Activated B cell treated with CpG ODN at 0.5 μM for 24 hours (primary cell): ENCODE measurements at places on chromosomes 12 and 14. TPM values are rescaled to one million over a fixed set of nuclear protein-coding genes. Genes with fewer than 3 reads are reported as not detected.

DNA sequence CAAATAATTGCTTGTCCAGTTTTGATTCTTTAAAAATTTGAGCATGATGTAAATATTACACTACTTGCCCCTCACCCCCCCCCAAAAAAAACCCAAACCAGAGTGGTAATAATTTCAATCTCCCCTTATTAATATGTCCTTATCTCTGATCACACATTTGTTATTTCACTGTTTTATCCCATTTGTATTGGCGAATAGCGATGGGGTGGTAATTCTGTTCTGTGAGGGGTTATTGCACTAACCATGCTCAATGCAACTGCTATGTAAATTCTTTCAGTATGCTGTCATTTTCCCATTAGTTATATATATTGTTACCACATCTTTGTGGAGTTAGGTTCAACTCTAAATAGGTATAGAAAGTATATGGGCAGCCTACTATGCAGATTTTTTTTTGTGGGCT, 1.1 kb downstream of the RIMKLB start:
- no peak for DNase-seq

GRCh38 chr12:110684312-110684836, 4.5 kb downstream of the HVCN1 start:
- no peak for DNase-seq

GRCh38 chr12:32864731-32865130, 31.8 kb downstream of the PKP2 start:
- no peak for DNase-seq

RPGRIP1 gene
- not detected in 2 replicates for total RNA-seq

GRCh38 chr14:104037074-104037473, 48.4 kb upstream of the ASPG start:
- DNase-seq: no peak

DNA sequence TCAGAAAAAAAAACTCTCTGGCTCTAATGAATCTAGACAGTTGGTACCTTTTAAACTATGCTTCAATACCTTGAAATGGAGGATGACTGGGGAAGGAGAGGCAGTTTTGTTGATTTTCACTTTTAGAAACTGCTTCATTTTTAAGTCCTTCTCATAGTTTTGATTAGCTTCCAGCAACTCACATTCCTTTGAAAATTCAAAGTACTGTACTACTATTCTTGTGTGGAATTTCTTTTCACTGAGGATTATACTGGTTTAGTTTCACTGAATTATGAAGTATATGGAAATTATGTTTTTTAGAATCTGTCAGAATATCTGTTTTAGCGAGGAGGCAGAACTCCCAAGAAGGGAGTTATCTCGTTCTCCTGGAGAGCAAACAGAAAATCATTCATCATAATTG, 116.3 kb downstream of the TGFB3 start:
- no peak for DNase-seq

DNA sequence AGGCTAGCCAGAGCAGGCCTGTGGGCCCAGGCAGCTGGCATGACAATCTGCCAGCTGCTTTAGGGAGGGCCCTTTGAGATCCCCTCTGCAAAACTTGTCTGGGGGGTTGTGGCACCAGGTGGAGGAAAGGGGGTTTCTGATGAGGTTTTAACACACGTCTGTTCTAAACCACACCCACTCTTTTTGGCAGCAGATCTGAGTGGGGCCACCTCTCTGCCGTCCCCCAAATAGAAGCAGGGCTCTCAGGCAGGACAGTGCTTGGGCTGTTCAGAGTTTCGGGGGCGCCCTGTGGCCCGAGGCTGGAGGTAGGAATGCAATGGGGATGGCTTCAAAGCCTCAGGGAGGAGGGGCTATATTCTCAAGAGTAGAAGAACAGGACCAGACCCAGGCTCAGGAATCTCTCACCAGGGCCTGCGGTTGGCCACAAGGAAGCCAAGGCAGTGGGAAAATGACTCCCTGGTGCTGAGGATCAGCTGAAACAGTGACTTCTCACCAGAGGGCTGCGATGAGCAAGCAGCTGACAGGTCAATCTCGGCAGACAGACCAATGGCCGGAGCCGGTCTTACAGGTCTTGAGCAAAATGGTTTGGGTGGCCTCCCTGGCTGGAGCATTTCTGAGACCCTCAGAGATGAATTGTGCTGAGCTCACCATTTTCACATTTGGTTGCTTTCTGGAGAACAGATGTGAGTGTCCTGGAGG, 1.5 kb upstream of the KRT5 start:
- DNase-seq: no peak

- no peak for DNase-seq
Observed at GRCh38 chr12:127263621-127264020, 1003.3 kb upstream of the TMEM132C start.

- no peak for DNase-seq
Observed at GRCh38 chr14:68791078-68791901, 1.6 kb downstream of the ZFP36L1 start.

SERPINA10 gene
- not detected in 2 replicates for total RNA-seq
